Vagina (tissue), 2 donors: ENCODE measurements at places on chromosomes 2 and 18. TPM values are rescaled to one million over a fixed set of nuclear protein-coding genes. Genes with fewer than 3 reads are reported as not detected.

Gene HADHB
- total RNA-seq, result 127 TPM

Gene HSBP1L1
- 32.2 TPM for total RNA-seq

Gene AGAP1
- total RNA-seq, result 21.1 TPM

Gene POTEJ
- total RNA-seq, result not detected

Gene LYG2
- total RNA-seq, result not detected

Gene IL1F10
- total RNA-seq, result not detected

Gene DLX1
- not detected for total RNA-seq

Gene CKAP2L
- total RNA-seq, result 1.2 TPM

Gene IL1B
- total RNA-seq, result 2.5 TPM

Gene ZNF236
- 14.5 TPM for total RNA-seq

Gene NPPC
- 16.0 TPM for total RNA-seq

Gene PGAP1
- 15.2 TPM for total RNA-seq

Gene CHST10
- 5.6 TPM for total RNA-seq

Gene HOXD4
- total RNA-seq, result 4.9 TPM

Gene CAVIN2
- 50.6 TPM for total RNA-seq

Gene RAD51AP2
- 0.25 TPM for total RNA-seq

Gene NT5DC4
- not detected for total RNA-seq

Gene LRRTM1
- 0.98 TPM for total RNA-seq

Gene PLCD4
- 12.0 TPM for total RNA-seq

Gene REG1B
- total RNA-seq, result not detected

Gene PROKR1
- not detected for total RNA-seq

Gene UGT1A5
- 1.2 TPM for total RNA-seq

Gene LDLRAD4
- total RNA-seq, result 24.3 TPM

Gene OTX1
- total RNA-seq, result not detected

Gene RGPD4
- not detected for total RNA-seq

Gene CYBRD1
- total RNA-seq, result 226 TPM

Gene SCN1A
- total RNA-seq, result not detected

Gene ASB18
- total RNA-seq, result not detected

Gene RGPD6
- 42.5 TPM for total RNA-seq

Gene KIF1A
- total RNA-seq, result 6.1 TPM

Gene MRO
- total RNA-seq, result not detected

Gene GRB14
- 2.7 TPM for total RNA-seq

Gene C2orf15
- not detected for total RNA-seq

Gene RBBP8
- total RNA-seq, result 28.2 TPM

Gene CCDC68
- 8.1 TPM for total RNA-seq

Gene EML6
- total RNA-seq, result 1.7 TPM

Gene GALNT5
- 3.2 TPM for total RNA-seq

Gene VAMP5
- 42.5 TPM for total RNA-seq

Gene CARF
- 16.5 TPM for total RNA-seq

Gene C2orf80
- total RNA-seq, result not detected

Gene LRRTM4
- total RNA-seq, result 0.98 TPM

Gene CNDP1
- total RNA-seq, result 9.8 TPM

Gene TMEM178A
- total RNA-seq, result 2.0 TPM

Gene HYCC2
- 14.7 TPM for total RNA-seq

Gene FN1
- 292 TPM for total RNA-seq

Gene BOD1L2
- total RNA-seq, result not detected

Gene TUBA4B
- not detected for total RNA-seq

Gene RNF152
- 45.7 TPM for total RNA-seq

Gene TSPYL6
- total RNA-seq, result not detected

Gene PRSS56
- total RNA-seq, result not detected

Gene AGXT
- total RNA-seq, result not detected

Gene ANKRD30BL
- 1.2 TPM for total RNA-seq

Gene KYNU
- total RNA-seq, result 3.7 TPM

Gene TMEFF2
- not detected for total RNA-seq

Gene SNED1
- 55.5 TPM for total RNA-seq

Gene UGT1A10
- total RNA-seq, result not detected

Gene GALR1
- 0.98 TPM for total RNA-seq

Gene RAB12
- total RNA-seq, result 35.8 TPM
